ENCODE measurements at places on chromosomes 4 and X.

DNA sequence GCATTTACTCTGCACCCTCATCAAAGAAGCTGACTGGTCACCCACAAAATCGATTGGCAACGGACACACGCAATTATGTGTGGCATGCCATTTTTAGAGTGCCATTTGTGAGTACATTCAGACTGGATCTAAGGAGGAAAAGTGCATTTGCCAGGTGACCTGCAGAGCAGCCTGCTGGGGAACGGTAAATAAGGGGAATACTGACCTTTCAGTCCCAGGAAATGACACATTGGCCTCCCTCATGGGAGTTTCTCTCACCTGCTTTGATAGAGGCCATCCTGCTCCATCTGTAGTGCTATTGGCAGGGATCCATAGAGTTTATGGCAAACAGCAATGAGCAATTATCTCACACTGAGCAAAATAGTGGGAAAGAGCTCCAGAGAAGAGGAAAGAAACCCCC, 127.8 kb downstream of the DDX53 start:
- DNase-seq = no peak

DNA sequence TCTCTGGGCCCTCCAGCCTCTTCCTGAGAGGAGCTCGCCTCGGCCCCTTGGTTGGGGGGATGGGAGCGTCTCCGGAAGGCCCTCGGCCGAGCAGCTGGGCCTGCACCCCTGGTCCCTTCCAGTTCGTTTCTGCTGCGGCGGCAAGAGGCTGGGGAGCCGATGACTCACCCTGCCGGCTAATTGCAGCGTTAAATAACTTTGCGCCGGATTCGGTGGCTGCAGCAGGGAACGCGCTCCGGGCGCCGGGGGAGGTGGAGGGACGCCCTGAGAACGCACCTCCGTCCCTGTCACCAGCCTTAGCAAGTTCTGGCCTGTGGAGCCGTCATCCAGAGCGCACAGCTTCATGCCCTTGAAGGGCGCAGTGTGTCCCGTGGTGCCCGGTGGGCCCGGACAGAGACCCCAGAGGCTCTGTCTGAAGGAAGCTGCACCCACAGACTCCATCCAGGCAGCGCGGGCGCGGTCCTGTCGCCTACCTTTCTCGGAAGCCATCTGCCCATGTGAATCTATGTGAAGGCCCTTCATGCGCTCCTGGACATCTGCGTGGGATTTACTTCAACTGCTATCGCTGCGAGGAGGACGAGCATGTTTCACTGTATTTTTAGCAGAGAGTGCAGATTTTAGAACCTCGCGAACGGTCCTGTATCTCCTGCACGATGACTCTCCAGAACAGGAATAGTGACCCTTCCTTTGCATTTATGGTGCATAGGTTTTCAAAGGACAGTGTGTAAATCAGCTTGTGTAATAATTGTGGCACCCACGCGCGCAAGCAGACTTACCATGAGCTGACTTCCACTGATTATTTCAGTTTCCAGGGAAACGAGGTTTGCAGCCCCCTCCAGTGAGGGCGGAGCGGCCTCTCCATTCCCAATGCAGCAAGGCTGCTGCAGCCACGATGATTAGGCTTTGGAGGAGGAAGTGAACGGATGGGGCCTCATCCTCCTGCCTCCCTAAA, 1.7 kb upstream of the TMEM271 start:
- peak; percentile 17 for DNase-seq

GRCh38 chrX:78182881-78183280, 43.4 kb upstream of the TAF9B start:
- no peak for DNase-seq

GRCh38 chrX:48996969-48997368, 5.1 kb downstream of the GRIPAP1 start:
- no peak for DNase-seq

GRCh38 chr4:20408611-20409010, 156.9 kb downstream of the SLIT2 start:
- no peak for DNase-seq

- no peak for DNase-seq
Observed at GRCh38 chr4:101005659-101006058, 341.7 kb downstream of the PPP3CA start.

DNA sequence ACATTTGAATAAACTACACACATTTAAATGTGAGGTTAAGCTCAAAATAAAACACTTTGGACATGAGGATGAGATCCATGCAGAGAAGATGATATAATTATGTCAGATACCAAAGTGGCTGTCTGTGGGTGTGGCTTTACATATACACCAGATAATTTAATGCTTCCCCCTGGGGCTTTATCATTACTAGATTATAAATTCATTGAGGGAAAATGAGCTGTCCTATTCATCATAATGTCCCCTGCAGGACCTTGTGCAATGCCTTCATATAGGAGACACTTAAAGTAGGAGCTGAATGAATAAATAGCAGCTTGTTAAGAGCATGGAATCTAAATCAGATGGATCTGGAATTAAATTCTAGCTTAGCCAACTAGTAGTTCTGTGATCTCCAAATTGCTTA, 49.7 kb downstream of the OTC start:
- DNase-seq = no peak

- DNase-seq = no peak
Observed at GRCh38 chr4:33064238-33064637, 2344.1 kb downstream of the PCDH7 start.

- DNase-seq = peak; percentile 92
Observed at GRCh38 chr4:169410839-169411770, 140.3 kb upstream of the SH3RF1 start.

GRCh38 chrX:111040377-111041017, 55.5 kb upstream of the PAK3 start:
- peak; percentile 12 for DNase-seq

DNA sequence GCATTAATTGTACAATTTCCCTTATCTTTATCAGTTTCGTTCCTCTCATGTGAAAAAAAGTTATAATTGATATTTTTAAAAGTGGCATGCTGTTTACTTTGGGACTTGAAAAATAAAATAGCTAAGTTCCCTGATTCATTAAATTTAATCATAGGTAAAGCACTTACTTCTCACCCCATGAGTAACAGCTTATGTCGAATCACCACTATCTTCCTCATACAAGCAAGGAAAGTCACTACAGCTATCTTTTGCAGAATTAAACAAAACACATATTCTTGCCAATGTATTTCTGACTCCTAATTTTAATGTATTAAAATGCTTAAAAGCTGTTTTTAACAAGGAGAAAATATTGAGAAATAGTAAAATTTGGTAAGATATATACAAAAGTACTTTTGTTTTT, 832.4 kb upstream of the PCDH10 start:
- DNase-seq = no peak

GRCh38 chr4:52016981-52017380, 3.2 kb downstream of the LRRC66 start:
- no peak for DNase-seq

DNA sequence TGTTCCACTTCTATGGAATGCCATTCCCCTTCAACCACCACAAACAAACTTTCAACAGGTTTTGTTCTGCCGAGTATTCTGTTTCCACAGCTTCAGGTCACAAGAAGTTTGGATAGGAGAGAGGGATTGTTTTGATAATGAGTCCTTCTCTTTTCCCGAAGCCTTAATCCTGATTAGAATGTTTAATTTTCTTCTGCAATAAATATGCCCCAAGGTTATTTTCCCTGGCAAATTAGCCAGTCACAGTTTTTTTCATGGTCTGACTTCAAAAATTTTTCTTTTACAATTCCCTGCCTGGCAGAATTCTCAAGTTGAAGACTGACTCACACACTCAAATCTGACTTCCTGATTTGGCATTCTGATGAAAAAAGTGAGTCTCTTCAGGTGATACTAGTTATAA, 33.1 kb upstream of the EDNRA start:
- peak; percentile 71 for DNase-seq

- DNase-seq = peak; percentile 28
Observed at GRCh38 chr4:6561706-6562371, 13.2 kb upstream of the MAN2B2 start.

DNA sequence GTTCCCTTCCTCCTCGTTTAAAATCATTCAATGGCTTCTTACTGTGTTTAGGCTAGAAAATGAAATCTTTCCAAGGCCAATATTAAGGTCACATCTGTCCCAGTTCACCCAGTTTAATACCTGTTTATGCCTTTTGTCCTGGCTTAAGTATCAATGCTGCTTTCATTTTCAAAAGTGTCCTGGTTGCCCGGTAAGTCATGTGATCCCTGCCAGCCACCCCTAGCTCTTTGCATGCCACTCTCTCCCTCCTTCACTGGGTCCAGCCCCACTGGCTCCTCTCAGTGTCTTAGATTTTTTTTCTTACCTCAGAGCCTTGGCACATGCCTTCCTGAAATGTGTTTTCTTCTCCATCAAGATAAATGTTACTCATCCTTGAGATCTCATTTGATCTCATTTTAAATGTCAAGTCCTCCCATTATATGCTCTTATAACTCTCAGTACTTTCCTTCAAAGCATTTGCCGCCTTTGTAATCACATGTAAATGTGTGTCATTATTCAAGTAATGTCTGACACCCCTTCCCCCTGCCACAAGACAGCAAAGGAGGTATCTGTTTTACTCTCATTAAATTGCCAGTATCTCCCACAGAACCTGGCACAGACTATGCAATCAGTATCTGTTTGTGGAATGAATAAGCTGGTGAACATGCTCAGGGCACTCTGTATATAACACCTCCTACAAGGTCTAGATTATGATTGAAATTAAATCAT, 472.5 kb upstream of the RPS6KA3 start:
- DNase-seq = no peak

DNA sequence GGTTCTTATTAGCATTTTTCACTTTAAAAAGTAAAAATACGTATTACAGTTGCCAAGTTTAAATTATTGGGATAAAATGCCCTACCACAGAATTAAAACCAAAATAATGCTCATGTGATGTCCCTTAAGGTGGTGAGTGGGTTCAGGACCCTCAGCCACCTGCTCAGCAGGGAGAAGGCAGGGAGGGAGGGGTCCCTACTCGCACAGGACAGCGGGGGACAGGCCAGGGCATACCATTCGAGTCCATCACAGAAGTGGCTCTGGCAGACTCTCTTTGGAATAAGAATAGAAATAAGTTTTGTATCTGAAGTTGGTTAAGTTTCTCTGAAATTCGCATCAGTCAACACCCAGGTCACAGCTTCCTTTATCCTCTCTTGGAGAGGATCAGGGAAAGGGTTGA, 37.7 kb downstream of the NOP14 start:
- DNase-seq = no peak

DNA sequence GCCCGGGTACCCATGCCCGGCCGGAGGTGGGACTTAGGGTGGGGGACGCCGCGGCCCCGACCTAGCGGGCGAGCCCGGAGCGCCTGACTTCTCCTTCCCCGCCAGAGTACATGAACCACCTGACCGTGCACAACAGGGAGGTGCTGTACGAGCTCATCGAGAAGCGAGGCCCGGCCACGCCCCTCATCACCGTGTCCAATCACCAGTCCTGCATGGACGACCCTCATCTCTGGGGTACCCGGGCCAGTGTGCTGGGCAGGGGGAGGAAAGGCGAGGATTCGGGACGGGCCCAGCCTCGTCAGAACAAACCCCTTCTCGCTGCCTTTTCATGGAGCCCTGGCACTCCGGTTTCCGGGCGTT, 622 bp downstream of the TAFAZZIN start:
- peak; percentile 73 for DNase-seq

DNA sequence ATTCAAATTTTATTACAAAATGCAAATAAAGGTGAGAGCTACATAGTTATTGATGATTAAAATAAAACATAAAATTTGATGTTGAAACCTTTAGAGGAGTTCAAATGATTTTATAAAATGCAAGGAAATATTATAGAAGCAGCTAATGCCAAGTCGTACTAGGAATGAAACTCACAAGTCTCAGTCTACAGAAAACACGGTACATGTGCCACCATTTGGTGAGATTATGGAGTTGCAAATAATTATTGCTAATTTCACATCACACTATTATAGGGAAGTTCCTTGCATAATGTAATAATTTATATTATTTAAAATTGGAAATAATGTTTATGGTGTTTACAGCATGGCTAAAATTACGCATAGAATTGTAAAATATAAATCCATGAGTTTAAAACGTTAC, 1601.7 kb upstream of the TENM3 start:
- no peak for DNase-seq

DNA sequence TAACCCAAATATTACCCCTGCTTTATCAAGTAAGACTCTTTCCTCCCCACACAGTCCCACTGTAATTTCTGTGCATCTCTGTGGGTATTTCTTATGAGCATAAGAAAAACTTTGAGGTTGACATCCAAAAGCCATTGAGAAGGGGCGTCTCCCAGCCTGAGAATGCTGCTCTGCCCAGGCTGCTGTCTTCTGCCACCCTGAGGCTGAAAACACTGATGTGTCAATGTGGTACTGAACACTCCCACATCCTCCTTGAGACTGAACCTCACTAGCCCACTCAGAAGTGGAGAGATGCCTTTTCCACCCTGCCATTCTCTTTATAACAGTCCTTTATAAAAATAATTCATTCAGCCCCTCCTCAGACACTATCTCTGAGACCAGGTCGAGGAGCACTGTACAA, 120.8 kb downstream of the SMIM20 start:
- no peak for DNase-seq

GRCh38 chrX:11611161-11611560, 54.6 kb downstream of the ARHGAP6 start:
- no peak for DNase-seq

- DNase-seq = no peak
Observed at GRCh38 chr4:4962928-4963327, 56.3 kb downstream of the CYTL1 start.

GRCh38 chrX:63363788-63364187, 12.7 kb upstream of the SPIN4 start:
- no peak for DNase-seq

- no peak for DNase-seq
Observed at GRCh38 chr4:114088481-114088880, 109.0 kb upstream of the ARSJ start.

GRCh38 chr4:73596001-73596400, 24.2 kb downstream of the RASSF6 start:
- DNase-seq = no peak

DNA sequence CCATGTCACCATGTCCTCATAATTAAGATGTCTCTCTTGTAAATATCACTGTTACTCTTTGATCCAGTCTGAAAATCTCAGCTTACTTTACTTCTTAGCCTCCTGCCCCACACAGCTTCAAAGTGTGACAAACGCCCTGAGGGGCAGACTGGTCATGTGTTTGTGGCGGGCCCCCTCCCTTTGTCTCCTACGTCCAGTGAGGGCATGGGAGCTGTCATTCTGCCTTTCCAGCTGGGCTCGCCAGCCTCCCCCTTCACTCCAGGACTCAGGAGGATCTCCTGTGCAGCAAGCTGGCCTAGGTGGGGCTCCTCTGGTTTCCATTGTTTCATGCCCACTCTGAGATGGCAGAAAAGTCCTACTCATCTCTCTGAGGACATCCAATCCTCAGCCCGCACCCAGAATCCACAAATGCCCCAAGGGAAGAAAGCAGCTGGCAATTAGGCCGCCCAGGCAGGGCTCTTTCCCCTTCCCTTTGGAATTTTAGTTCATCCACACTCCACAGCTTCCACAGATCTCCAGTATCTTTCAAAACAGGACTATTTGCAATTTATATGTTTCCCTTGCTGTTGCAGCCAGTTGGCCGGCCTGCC, 86.4 kb upstream of the C4orf50 start:
- no peak for DNase-seq

GRCh38 chr4:188550296-188550695, 411.1 kb downstream of the TRIML1 start:
- no peak for DNase-seq

GRCh38 chr4:3305610-3306371, 13.0 kb downstream of the RGS12 start:
- no peak for DNase-seq

- DNase-seq = no peak
Observed at GRCh38 chrX:79065696-79066095, 78.8 kb upstream of the GPR174 start.

Measured in foreskin fibroblast (primary cell).